ENCODE measurements at places on chromosomes 4 and X.

GRCh38 chr4:108010167-108010566 is 20.5 kb downstream of the HADH start:
- no peak for DNase-seq

DNA sequence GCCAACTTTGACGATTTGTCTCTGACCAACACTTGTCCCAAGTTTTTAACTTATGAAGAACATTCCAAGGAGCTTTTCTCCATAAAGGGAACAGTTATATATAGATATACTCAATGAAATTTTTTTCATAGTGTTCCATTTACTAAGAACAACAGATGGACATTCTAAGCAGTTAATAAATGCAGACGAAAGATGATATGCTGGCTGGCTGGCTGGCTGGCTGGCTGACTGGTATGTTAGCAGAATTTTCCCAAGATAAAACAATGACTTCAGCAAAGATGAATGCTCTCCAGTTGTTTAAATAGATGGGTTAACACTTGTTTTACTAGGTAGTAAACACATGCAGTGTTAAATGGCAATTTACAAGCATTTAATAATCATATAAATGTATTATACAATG is 62.2 kb downstream of the SPANXN3 start:
- DNase-seq = no peak

- DNase-seq = no peak
Measured at GRCh38 chr4:150781191-150781590, 199.2 kb downstream of the MAB21L2 start.

DNA sequence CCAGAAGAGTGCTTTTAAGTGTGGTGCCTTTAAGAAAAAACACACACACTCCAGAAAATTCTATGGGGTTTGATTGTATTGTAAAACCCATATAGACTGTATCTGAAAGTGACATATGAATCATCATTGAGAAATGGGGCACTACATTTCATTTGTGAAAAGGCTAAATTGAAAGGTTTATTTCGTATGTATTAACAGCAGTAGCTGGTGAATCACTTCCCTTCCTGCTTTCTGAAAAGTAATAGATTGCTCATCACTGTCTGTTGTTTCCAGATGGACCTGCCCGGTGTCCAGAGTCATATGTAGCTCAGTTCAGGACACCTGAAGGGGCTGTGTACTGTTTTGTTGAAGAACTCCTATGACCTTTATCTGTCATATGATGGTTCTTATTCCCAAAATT is 28.1 kb upstream of the HPRT1 start:
- no peak for DNase-seq

DNA sequence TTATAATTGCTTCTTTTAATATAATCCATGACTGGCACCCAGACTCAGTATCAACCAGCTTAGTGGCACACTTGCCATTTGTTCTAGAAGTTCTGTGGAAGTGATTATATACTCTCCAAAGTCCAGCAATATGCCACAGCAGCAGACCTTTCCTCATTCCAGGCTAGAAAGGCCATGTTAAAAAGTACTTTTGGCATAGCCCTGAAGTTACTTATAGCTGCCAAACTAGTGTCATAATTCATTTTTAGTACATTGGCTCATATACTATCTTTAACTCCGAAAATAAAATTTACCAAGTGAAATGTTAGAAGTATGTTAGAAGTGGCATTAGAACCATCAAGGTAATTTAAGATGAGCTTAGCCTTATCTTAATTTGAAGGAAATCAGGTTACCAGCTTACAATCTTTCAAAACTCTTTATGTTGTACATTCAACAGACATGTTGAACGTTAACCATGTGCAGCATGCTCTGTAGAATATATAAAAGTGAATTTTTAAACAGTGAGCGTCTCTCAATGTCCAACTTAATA is 714.2 kb upstream of the LCORL start:
- no peak for DNase-seq

GRCh38 chr4:162836773-162837172 is 329.9 kb downstream of the NAF1 start:
- no peak for DNase-seq

GRCh38 chrX:29902004-29902403 is 313.4 kb upstream of the MAGEB2 start:
- no peak for DNase-seq

GRCh38 chr4:26023203-26023972 is 109.4 kb downstream of the SMIM20 start:
- DNase-seq = no peak

GRCh38 chr4:127783955-127784770 is 2.0 kb downstream of the HSPA4L start:
- no peak for DNase-seq

DNA sequence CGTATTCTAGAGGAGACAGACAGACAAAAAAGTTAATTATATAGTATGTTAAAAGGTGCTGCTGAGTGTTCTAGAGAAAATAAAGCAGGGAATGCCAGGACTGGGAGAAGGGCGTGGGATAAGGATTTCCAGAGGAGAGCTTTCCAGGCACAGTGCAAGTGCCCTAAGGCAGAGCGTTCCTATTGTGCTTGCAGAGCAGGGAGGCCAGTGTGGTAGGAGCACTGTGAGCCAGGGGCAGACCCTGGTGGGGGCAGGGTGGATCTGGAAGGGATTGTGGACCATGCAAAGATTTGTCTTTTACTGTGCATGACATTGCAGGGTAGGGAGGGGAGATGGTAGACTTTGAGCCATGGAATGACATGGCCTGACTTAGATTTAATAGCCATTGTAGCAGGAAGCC is 25.8 kb downstream of the EXOC1 start:
- no peak for DNase-seq

- peak; percentile 22 for DNase-seq
Measured at GRCh38 chr4:48129307-48130014, 4.6 kb downstream of the TXK start.

DNA sequence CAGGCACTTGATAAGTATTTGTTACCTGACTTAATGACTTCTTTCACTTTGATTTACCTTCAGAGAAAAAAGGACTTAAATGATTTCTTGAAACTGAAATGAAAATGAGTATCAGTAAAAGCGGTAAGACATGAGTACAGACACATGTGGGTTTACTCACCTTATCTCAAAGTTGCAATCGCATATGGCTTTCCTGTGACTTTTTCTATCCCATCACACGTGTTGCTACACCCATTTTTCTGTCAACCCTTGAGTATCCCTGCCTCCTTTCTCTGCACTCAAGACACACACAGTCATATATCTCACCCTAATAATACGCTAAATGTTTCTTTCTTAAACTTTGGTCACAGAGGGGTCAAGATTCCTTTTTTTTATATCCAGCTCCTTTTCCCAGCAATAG is 11.0 kb upstream of the ARHGEF38 start:
- no peak for DNase-seq

GRCh38 chrX:140983730-140984129 is 18.7 kb upstream of the SPANXB1 start:
- no peak for DNase-seq

DNA sequence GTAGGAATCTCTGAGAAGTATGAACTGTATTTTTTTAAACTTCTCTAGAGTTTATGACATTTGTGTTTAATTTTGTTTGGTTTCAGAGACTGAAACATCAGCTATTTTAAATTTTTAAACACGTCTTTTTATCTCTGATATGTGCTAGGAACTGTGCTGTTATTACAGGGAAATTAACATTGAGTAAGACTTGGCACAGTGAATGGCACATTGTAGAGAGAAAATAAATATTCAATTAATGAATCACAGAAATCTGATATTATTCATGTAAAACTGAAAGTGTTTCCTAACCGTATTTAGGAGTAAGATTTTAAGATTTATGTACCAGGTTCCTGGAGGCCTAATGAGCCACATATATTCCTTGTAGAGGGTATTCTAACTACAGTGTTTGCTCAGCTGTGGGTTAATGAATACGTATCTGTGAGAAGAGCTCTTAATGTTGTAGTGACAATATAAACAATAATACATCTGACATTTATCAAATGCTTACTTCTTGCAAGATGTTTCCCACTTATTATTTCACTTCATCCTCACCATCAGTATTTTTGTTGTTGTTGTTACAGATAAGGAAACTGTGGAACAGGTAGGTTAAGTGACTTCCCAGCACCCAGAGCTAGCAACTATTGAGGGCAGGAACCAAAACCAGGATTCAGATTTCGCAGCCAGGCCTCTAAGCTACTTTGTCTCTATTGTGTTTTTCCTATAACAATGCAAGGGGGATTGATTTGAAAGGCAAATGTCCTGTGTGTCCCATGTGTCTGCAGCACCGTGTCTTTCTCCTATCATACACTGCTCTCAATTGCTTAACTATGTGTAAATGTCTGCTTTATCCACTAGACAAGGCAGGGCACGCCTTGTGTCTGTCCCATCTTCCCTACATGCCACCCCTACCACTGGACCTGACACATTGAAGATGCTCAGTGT is 121.1 kb upstream of the FAM9C start:
- no peak for DNase-seq

DNA sequence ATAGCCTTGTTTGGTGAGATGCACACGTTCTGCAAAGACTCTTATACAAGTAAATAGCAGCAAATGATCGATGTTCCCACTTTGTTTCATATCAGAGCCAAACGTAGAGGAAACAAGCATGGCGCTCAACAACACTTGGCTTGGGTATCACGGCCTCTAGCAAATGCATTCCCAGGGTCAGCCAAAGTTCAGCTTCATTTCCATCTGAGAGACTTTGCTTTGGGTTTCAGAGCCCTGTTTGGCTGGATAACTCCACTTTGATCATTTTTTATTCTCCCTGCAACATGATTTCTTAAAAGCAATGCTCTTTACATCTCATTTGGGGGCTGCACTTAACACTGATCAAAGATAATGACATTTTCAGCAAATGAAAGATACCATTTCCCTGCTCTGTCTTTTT is 199.2 kb upstream of the FAM9B start:
- no peak for DNase-seq

DNA sequence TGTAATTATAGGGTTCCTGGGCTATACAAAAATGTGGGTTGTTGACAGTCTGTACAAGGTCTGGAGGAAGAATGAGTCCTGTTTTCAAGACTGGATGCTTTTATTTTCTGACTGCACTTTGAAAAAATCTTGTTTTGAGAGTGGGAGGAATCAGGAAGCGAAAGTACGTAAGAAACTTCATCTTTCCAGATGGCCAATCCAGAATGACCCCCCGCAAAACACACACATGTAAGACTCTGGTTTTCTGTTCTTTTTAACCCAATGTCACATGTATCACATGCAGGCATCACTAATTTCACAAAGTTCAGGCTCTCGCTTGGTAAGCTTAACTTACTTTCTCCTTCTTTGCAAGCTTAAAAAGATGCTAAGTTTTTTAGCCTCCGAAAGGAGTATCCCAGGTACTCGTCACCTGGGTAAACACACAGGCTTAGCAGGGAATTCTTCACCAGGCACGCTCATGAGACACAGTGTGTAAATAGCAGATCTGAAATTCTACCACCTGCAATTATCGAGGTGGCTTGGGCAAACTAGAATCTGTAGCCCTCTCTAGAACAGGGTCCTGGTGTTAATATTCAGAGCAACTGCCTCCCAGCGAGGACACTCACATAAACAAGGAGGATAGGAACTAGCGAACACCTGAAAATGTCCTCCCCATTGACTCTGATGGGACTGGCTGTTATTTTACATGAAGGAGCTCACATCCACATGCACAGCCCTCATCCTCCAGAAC is 90.7 kb downstream of the NSUN7 start:
- no peak for DNase-seq

DNA sequence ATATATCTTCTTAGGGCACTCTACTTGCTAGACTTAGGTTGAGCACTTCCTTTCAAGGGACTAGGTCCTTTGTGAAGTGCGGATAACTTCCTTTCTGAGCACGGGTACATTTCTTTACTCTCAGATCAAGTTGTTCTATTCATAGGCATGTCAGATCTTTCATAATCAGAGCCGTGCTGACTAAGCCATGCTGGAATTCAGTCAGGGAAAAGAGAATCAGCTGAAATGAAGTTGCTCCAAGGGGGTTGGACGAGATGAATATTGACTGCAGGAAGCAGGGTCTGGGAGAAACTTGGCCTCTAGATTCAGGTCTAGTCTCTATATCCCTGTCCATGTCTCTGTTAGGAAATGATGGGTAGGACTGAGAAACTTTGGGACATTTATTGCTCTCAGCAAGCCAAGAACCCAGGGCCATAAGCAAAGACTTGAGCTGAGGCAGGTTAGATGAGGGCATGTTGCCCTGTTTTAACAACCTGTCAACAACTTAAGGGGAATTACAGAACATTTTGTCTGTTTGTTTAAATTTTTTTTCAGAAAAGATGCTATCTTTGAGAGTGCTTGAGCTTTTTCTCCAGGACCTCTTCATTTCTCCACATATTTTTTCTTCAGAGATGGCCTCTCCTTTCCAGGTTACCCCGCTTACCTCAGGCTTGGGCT is 28.3 kb downstream of the AREG start:
- no peak for DNase-seq

DNA sequence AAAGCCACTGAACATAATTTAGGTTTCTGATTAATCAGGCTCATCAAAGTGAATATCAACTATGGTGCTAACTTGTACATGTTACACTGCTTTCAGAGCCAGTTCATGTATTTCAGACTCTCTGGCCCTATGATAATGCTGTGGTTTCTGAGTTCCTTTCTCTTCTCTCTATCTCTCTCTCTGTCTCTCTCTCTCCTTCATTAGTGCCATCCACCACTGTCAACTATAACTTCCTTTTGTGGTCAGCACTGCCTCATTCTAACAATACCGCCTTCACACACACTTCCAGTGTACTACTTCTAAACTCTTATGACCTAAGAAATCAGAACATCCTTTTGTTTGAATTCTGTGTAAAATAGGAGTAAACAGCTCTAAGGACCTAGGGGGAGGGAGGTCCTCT is 907.1 kb downstream of the RPA4 start:
- DNase-seq = no peak

GRCh38 chr4:3820806-3821579 is 54.8 kb downstream of the ADRA2C start:
- DNase-seq = no peak

DNA sequence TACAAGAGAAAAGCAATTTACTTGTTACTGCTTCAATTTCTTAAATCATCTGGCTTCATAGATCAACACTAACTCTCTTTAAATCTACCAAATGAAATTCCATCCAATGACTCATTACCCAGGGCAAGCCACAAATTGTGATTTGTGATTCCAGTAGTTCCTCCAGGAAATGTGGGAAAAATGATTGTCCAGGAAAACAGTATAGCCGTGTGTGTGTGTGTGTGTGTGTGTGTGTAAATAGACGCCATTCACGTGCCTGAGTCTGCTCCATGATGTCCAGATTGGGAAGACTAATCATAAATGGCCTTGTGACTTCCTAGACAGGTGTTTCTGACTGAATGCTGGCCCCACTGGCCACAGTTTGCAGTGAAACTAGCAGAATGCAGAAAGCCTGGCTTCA is 121.3 kb downstream of the HS6ST2 start:
- no peak for DNase-seq

DNA sequence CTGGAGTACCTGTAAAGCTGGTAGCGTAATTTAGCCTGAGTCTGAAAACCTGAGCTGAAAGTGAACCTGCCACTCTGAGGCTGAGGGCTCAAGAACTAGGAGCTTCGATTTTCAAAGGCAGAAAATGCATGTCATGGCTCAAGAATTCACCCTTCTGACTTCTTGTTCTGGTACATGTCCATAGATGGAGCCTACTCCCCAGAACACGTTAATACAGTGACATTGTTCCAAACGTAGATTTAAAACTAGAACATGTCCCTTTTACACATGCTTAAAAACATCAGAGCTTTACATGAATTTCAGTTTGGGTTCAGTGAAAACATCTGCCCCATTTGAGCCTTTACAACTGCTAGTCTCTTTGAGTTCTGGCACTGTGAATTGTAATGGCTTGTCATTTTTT is 115.5 kb upstream of the WDR1 start:
- no peak for DNase-seq

GRCh38 chrX:85808217-85808616 is 239.1 kb downstream of the CHM start:
- DNase-seq = no peak

All from CD4-positive, alpha-beta T cell treated with Interleukin-1 beta for 1 hour (primary cell).